Naive thymus-derived CD8-positive, alpha-beta T cell (primary cell): ENCODE measurements at places on chromosomes 16 and 17.
A peak's percentile ranks its signal among the peaks of the same experiment; 100 is the strongest.

DNA sequence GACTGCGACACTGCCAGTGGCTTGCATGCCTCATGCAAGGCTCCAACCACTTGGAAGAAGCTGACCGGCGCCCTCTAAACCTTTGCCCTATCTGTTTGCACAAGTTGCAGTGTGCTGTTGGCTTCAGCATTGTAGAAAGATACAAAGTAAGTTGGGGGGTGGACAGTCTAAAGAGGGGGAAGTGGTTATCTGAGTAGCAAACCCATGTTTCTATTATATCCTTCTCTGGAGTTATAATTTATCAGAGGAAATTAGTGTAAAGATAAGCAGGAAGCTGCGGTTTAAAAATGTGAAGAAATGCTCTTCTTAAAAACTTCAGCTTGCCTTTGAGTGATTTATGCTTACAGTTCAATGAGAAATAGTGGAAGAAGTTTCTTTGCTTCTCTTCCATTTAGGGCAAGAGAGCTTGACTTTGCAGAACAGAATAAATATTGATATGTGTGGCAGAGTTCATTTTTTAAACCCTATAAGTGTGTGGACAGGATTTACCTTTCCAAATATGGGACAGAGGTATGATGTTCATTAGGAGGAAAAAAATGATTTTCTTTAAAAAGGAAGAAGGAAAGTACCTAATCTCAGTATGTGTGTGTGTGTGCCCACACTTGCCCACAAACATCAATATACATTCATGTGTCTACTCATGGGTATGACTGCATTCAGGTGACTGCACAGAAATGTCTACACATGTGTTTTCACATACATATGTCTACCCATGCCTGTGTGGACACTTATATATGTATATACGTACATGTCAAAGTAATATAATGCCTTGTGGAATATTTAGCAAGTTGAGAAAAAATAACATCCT, 8.1 kb downstream of the AMZ2 start:
- DNase-seq, result peak; percentile 20

DNA sequence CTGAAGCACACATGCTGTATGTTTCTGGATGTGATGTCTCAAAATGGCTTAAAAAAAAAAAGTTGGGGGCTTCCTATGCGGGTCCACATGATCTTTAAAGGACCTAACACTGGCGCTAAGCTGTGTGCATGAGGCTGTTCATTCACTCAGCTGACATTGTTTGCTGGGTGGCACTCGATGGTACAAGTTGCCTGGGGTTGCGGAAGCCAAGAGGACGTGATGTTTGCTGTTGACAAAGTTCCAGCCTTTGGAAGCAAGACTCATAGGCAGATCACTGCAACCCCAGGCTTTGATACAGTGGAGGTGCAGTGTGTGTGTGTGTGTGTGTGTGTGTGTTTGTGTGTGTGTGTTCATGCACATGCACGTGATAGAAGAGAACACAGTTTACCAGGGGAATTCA, 29.5 kb upstream of the DNAI2 start:
- DNase-seq, result no peak

GRCh38 chr17:76554131-76554530, 14.3 kb downstream of the PRCD start:
- no peak for DNase-seq

- no peak for DNase-seq
These were observed 204.9 kb downstream of the C16orf78 start for GRCh38 chr16:49578435-49579024.

DNA sequence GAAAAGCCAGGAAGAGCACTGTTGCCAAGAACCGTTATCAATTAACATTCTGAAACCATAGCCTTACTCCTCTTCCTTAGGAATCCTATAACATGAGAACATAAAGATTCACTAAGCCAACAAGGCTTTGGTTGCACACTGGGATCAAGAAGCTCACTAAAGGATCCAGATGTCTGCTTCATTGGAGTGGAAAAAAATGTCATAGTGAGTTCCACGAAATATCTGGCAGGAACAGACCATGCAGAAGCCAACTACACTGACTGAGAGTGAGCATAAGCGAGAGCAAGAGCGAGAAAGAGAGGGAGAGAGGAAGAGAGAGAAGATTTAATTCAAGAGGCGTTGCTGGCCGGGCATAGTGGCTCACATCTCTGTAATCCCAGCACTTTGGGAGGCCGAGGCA, 13.4 kb upstream of the MEIOC start:
- no peak for DNase-seq

GRCh38 chr16:67723911-67724305, 4.8 kb upstream of the GFOD2 start:
- no peak for DNase-seq

DNA sequence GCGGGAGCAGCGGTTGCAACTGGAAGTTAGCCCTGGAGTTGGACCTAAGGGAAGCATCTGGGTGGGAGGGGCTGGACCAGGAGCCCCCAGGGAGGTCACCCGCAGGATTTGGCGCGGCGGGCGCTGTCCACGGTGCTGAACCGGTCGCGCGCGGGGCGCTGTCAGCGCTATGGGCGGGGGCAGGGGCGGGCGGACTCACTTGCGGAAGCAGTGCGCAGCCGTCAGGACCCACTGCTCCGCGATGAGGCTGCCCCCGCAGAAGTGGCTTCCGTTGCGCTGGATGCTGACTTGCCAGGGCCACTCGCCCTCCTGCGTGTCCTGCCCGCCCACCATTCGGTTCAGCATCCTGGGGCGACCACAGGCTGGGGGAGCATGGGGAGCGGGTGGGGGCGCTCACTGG, 4.5 kb downstream of the PRSS27 start:
- peak; percentile 91 for DNase-seq

- DNase-seq, result no peak
These were observed 7.3 kb upstream of the RCVRN start for GRCh38 chr17:9912121-9913099.

- no peak for DNase-seq
These were observed 274.4 kb upstream of the TOM1L1 start for GRCh38 chr17:54626146-54626703.

GRCh38 chr16:25210758-25211157, 6.0 kb upstream of the AQP8 start:
- no peak for DNase-seq

DNA sequence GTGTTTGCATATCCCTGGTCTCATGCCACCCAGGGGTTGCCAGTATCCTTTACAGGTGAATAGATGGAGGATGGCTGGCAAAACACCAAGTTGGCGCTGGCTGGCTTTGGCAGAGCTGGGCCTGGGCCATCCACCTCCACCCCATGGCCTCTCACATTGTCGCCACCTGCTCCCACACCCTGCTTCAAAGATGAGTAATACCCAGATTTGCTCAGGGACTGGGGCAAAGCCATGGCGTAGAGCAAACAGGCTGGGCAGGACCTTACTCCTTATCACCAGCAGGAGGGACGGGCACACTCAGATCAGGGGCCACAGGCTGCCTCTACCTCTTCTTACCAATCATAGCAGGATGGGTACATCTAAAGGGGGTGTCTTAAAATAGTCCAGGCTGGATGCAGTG, 24.3 kb downstream of the PLA2G10 start:
- DNase-seq, result no peak

GRCh38 chr17:33964344-33964979, 290.6 kb upstream of the CCL2 start:
- DNase-seq, result no peak

DNA sequence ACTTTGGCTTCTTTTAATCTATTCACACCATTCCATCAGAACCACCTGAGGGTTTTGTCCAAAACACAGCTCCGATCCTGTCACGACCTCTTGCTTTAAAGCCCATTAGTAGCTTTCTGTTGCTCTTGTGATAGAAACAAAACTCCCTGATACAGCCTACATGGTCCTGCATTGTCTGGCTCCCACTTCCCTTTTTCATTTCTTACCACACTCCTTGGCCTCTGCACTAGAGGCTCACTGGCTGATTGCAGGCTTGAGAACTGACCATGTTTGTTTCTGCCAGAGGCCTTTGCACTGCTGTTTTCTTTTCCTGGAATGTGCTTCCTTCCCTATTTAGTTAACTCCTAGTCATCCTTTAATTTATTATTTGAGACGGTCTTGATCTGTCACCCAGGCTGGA, 23.7 kb downstream of the IST1 start:
- DNase-seq, result no peak

- peak; percentile 78 for DNase-seq
These were observed 617 bp downstream of the PAFAH1B1 start for GRCh38 chr17:2593821-2594721.

DNA sequence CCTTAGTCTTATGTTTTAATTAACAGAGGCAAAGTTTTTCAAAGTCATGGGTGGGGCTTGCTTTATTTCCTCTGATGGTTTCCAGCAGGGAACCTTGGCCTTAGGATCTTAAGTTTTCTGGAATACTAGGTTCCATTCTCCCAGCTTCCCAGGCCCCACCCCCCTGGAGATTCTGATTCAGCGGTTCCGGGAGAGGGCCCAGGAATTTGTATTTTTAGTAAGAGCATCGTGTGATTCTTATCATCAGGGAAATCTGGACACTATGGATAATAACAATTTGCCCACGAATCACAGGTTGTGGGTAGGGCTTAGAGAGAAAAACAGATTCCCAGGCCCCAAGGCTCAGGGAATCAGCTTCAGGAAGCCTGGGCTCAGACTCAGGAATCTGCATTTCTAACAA, 263.6 kb downstream of the NTN1 start:
- DNase-seq, result no peak

- DNase-seq, result no peak
These were observed 4.3 kb downstream of the BANP start for GRCh38 chr16:87955302-87956097.

- DNase-seq, result no peak
These were observed 21.8 kb downstream of the ABCC3 start for GRCh38 chr17:50656509-50656908.

- no peak for DNase-seq
These were observed 5.3 kb downstream of the SHPK start for GRCh38 chr17:3630781-3631180.

GRCh38 chr17:22142091-22142490, 449.8 kb downstream of the KCNJ18 start:
- no peak for DNase-seq

DNA sequence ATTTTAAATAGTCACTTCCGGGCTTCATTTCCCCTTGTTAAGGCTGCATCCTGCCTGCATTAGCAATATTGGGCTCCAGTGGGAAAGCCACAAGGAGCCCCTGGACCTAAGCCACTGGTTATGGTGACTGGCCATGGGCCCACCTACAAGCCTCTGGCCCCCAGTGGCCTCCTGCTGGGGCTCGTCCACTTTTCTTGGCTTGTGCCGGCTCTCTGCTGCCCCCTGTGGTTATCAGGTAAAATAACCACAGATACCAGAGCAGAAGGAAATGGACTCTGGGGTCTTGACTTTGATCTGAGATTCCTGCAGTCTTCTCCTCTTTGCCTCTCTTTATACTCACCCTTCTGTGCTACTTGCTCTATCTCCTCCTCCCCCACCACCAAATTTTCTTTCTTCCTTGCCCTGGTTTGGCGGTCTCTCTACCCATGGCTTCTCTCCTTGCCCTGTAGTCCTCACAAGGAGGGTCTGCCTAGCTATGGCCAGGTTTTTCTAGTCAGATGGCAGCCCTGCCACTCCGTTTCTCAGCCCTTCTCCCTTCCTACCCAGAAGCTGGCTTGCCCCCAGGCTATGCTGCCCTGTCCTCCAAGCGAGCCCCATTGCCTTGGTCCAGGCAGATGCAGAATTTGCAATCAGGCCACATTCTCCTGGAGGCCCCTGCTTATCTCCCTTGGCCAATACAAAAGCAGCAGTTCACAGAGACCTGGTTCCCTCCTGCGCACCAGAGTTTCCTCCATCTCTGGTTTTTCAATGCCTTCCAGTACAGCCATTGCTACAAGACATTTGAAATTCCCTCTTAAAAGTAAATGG, 82.9 kb upstream of the RCVRN start:
- DNase-seq, result peak; percentile 23
